H9 (cell line): ENCODE measurements at places on chromosomes 7 and 10. TPM values are rescaled to one million over a fixed set of nuclear protein-coding genes. Genes with fewer than 3 reads are reported as not detected.

DNA sequence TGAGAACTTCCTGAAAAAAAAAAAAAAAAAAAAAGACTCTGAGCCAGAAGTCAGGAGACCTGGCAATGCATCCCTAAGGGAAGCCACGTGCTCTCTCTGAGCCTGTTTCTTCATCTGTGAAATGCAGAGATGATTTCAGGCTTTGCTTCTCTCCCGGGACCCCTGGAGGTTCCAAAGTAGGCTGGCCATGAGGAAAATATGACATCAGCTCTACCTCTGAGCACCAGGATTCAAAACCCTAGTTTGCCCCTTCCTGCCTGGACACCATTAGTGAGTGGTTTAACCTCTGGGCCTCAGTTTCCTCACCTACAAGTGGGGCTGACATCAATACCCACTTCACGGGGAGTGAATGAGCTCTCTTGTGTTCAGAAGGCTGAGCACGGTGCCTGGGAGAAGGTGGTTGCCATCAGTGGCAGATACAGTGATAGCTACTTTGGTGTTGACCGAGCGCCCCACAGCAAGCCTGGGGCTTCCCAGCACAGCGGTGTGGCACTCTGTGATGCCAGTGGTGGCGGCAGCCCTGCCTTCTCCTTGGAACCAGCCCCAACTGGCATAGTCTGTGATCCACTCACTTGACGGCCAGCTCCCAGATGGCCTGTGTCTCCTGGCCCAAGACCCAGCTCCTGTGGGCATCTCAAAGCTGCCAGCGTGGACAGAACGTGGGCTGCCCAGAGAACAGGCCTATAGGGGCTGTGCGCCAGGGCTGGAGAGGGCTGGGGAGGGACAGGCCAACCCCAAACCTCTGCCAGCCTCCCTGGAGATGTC, 153.1 kb upstream of the UNC5B start:
- DNase-seq, result no peak

- no peak for DNase-seq
These were observed 491.8 kb upstream of the FOXK1 start for GRCh38 chr7:4190010-4190981.

GRCh38 chr10:97058521-97058920, 127.2 kb downstream of the SLIT1 start:
- no peak for DNase-seq

DNA sequence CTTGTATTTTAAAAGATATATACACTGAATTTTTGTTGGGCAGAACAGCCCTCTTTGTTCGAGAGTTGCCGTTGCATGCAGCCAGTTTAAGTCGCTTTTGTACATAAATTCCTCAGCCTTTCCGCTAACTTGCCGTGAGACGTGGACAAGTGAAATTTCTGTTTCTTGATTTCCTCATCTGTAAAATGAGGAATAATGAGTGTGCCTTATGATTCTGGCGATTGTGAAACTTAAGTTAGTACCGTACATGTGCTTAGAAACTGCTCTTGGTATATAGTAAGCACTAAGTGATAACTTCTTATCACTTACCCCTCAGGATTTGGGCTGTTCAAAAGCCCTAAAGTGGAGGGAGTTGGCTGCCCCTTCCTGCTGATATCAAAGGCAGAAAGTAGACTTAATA, 1.4 kb downstream of the CCNJ start:
- no peak for DNase-seq

GRCh38 chr7:71633551-71634008, 501.6 kb downstream of the GALNT17 start:
- peak; percentile 75 for DNase-seq

DNA sequence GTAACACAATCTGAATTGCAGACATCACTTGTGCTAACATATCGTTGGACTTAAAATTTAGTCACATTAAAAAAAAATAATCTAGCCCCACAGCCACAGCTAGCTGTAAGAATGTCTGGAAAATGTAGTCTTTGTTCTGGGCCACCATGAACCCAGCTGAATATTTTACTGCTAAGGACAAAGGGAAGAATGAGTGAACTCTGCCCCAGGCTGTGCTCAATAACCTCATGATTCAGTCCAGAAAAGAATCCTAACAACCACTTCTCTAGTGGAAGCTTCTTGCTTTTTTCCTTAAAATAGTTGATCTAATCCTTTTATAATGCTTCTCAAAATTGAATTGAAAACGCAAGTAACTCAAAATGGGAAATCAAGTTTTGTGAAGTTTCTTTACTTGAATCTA, 25.6 kb upstream of the SOSTDC1 start:
- DNase-seq, result no peak

Gene KCP
- 4.8 and 5.3 TPM in 2 replicates for total RNA-seq

Gene PRLHR
- not detected in 2 replicates for total RNA-seq

Gene CD36
- 0.28 TPM in 1 of 2 replicates, not detected in the other for total RNA-seq
